ENCODE measurements at places on chromosomes 1 and 21.

- DNase-seq, result no peak
Observed at GRCh38 chr1:164640686-164641352, 81.8 kb downstream of the PBX1 start.

DNA sequence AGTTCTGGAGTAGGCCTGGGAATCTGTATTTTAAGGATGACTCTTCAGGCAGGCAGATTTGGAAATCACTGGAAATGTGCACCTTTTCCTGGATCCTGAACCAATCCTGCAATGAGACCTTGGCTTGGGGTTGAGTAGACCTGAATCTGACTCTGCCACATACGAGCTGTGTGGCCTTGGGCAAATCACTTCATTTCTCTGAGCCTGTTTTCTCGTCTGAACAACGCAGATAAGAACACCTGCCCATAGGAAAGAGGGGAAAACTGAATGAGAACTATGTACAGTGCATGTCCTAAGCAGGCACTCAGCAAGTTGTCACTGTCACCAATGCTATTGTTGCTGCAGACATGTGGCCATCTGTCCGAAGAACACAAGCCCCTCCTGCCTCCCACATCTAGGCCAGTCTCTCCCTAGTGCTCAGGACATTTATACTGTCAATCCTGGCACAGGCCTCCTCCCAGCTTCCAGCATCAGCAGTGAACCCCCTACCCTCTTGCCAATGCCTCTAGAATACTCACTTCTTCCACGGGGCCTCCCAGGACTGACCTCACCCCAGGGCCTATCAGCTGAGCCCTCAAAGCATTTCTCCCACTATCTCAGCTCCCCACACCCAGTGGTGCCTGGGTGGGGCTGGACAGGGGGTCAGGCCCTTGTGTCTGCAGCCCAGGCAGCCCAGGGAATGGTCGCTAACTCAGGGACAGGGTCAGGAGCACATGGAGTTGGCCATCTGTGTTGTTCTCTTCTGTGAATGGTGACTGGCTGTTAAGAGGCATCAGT is 88.8 kb upstream of the ZBTB40 start:
- DNase-seq, result no peak

DNA sequence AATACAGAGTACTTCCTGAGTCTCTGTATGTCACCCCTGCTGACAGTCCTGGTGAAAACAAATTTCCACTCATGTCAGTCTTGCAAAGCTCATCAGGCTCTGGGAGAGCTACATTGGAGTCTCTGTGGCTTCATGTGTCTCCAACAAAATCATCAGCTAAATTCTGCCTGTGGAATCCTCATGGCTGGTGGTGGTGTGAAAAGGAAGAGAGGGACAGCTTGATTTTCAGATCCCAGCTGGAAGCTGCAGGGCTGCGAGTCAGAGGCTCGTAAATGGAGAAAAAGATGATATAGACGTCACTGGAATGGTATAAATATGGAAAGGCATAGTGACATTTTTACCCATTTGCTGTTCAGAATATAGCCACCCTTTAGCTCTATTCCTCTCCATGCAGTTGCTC is 150.2 kb downstream of the ASTN1 start:
- no peak for DNase-seq

DNA sequence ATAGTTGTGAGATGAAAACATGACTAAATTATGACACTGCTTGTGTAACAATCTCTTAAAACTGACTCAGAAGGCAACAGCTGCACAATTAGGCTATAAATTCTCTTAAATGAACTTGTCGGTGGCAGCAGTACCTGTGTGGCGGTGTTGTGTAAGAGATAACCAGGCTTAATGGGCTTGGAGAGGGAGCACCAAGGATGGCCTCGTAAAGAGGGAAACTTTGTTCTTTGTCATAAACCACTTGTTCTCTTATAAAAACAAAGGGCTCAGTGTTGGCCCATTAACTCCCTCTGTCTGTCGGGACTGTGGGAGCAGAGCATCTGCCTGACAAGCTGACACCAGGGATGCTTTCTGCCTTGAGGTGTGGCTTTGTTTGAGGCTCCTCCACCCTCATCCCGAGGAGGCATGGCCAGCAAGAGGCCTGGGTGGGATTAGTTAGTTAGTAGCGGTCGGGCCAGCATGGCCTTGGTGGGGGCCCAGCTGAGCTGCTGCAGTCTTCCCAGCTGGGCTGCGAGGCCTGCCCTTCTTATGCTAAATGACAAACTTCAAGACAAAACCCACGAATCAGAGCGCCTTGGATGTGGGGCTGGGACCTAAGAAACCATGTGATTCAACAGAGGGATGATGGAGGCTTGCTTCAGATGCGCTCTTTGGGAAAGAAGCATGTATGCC is 171.4 kb downstream of the CAMTA1 start:
- no peak for DNase-seq

- DNase-seq, result no peak
Observed at GRCh38 chr1:41357451-41358101, 3.7 kb upstream of the FOXO6 start.

DNA sequence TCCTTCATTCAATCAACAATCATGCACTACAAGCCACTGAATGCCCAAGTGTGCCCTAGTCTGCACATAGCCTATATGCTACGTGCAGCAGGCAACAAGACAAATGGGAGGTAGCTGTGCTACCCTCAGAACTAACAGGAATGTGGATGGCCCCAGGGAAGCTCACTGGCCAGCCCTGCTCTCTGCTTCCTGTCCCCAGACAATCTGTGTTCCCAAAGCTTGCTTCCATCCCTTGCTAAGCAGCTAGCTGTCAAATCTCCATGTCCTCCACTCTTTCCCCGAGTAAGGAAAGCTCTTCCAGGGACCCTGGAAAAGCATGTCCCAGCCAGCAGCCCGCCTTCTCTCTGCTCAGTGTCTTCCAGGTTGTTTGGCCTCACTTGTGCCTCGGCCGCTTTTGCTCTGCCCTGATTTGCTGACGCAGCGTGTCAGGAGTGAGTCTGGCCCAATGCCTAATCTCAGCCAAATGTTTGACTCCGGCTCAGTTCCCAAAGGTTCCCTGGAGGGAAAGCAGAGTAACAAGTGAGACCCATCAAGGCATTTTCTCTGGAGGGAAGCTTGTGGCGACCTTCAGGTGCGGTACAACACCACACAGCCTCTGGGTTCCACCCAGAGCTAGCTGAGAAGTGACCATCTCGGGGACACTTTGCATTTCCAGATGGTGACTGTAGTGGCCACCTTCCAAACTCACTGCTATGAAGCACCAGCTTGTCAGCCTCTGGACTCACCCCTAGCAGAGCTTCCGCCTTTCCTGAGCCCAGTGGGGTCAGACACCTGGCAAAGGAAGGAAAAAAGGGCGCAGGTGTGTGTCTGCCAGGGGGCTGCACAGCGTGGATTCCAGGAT is 243.4 kb downstream of the RHOU start:
- DNase-seq, result no peak

DNA sequence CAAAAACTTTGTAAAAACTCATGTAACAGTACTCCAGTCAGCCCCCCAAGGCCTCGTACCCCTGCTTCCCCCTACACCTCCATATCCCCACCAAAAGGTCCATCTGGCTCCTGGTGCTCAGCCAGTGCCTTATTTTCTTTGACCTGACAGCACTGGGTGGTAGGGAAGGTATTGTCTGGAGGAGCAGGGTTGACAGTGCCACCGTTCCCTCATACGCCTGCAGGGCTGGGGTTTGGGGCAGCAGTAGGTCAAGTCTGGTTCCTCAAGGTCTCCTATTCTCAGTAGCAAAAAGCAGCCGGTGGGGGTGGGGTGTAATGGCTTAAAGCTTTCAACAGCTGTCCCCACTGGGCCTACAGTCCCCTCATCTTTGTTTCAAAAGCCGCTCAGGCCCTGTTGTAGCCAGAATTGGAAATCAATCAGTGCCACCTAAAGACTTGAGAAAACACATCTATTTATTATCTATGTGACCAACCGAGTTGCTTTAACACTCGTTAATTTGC is 25.3 kb upstream of the TTF2 start:
- no peak for DNase-seq
